Uterus (tissue), 4 donors: ENCODE measurements at places on chromosomes 2 and 18. TPM values are rescaled to one million over a fixed set of nuclear protein-coding genes. Genes with fewer than 3 reads are reported as not detected.

DNA sequence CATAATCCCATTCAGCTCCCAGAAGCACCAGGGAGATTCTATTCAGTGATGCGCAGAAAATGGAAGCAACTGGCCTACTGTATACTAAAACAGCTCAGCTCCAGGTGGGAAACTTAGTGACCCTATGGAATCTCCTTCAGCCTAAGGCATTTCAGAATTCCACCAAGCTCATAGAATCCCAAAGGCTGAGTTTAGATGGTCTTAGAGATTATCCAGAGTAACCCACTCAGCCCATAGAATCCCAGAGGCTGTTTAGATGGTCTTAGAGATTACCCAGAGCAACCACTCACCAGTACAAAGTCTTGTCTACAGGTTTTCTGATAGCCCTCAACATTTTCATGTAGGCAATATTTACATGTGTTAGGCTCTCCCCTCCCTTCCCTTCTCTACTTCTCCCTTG, 232.0 kb upstream of the SLC14A2 start:
- no peak for DNase-seq
- no peak overlapping the region for H3K27ac ChIP-seq
- H3K4me3 ChIP-seq, result no peak overlapping the region
- H3K4me1 ChIP-seq, result no peaks in the 10 kb centered on the region

DNA sequence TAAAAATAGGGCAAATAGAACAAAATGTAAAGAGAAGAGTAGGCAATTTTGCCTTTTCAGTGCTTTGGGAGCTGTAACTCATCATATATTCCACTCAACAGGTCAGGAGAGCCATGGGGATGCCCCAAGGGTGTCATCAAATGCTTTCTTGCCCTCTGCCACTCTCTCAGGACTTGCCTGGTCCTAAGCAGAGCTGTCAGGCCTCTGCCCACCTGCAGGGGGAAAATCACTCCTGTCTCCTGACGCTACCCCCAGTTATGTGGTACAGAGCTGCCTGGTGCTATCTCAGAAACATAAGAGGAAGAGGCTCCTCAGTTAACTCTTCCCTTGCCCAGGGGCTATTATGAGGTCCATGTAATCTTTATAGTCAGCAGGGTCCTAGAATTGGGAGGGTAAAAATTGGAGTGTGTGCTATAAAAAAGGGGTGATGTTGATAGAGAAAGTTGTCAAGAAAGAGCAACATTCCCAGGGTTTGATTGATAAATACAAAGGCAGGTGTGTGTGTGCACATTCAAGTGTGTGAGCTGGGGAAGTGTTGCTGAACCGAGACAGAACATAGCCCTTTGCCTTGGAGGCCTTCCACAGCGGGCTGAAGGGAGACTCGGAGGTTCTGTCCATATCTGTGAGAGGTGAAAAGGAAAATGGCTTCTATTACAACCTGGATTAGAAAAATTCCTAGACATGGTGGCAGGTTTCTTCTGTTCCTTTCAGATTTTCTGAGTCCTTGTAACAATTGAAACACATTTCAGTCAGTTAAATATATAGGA, 25.4 kb downstream of the PTPRM start:
- no peaks in the 10 kb centered on the region for H3K27me3 ChIP-seq
- H3K4me1 ChIP-seq, result no peaks in the 10 kb centered on the region
- DNase-seq, result no peak
- no peak overlapping the region for H3K27ac ChIP-seq
- no peaks in the 10 kb centered on the region for H3K36me3 ChIP-seq
- H3K4me3 ChIP-seq, result no peak overlapping the region

- H3K27me3 ChIP-seq, result no peaks in the 10 kb centered on the region
- no peak overlapping the region for H3K4me3 ChIP-seq
- H3K27ac ChIP-seq, result peak overlapping the region; percentile 23
- H3K4me1 ChIP-seq, result no peaks in the 10 kb centered on the region
- DNase-seq, result no peak
These were observed 15.0 kb downstream of the GLI2 start for GRCh38 chr2:120750488-120751210.

ZNF396 gene
- total RNA-seq, result 3.9 TPM

SLC11A1 gene
- total RNA-seq, result 14.0 TPM

DPP4 gene
- total RNA-seq, result 1.8 TPM

RGPD5 gene
- 111 TPM for total RNA-seq

ACADL gene
- 12.6 TPM for total RNA-seq

PLA2R1 gene
- 24.5 TPM for total RNA-seq

CRYBA2 gene
- total RNA-seq, result not detected

TUBB8B gene
- total RNA-seq, result 0.76 TPM
